CD4-positive, alpha-beta T cell (primary cell): ENCODE measurements at places on chromosomes 16 and 17.

GRCh38 chr17:81794509-81794908 is 9.4 kb upstream of the GCGR start:
- no peak overlapping the region for H3K4me3 ChIP-seq
- H3K4me1 ChIP-seq, result no peaks in the 10 kb centered on the region
- H3K36me3 ChIP-seq, result no peaks in the 10 kb centered on the region
- DNase-seq, result no peak
- peaks cover 8% of the 10 kb centered on the region for H3K27me3 ChIP-seq

GRCh38 chr17:73968680-73969079 is 234.8 kb upstream of the RPL38 start:
- DNase-seq, result no peak
- H3K36me3 ChIP-seq, result no peaks in the 10 kb centered on the region
- no peaks in the 10 kb centered on the region for H3K4me1 ChIP-seq
- H3K27ac ChIP-seq, result no peak overlapping the region

GRCh38 chr16:14510939-14511799 is 118.9 kb downstream of the PARN start:
- H3K27ac ChIP-seq, result no peak overlapping the region
- no peak overlapping the region for H3K4me3 ChIP-seq
- H3K4me1 ChIP-seq, result no peaks in the 10 kb centered on the region

GRCh38 chr17:58693208-58693607 is 806 bp downstream of the RAD51C start:
- peaks cover 10% of the 10 kb centered on the region for H3K36me3 ChIP-seq
- no peak for DNase-seq
- H3K4me3 ChIP-seq, result peak overlapping the region; percentile 79
- peaks cover 13% of the 10 kb centered on the region for H3K4me1 ChIP-seq
- H3K27ac ChIP-seq, result peak overlapping the region; percentile 66

DNA sequence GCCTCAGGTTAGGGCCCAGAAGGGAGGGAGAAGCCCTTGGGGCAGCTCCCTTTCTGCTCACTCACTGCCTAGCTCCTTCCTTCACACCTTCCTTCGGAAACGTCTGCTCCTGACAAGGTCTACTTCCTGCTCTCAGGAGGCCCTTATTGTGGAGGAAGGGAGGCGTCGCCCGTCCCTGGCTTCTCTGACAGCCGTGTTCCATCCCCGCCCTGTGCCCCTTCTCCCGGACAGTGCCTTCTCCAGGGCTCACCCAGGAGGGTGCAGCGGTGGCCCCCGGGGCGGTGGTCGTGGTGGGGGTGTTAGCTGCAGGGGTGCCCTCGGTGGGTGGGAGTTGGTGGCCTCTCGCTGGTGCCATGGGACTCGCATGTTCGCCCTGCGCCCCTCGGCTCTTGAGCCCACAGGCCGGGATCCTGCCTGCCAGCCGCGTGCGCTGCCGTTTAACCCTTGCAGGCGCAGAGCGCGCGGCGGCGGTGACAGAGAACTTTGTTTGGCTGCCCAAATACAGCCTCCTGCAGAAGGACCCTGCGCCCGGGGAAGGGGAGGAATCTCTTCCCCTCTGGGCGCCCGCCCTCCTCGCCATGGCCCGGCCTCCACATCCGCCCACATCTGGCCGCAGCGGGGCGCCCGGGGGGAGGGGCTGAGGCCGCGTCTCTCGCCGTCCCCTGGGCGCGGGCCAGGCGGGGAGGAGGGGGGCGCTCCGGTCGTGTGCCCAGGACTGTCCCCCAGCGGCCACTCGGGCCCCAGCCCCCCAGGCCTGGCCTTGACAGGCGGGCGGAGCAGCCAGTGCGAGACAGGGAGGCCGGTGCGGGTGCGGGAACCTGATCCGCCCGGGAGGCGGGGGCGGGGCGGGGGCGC is 231.9 kb downstream of the SEC14L1 start:
- H3K4me3 ChIP-seq, result peak overlapping the region; percentile 100
- no peaks in the 10 kb centered on the region for H3K27me3 ChIP-seq
- H3K27ac ChIP-seq, result peak overlapping the region; percentile 60
- H3K4me1 ChIP-seq, result peaks cover 73% of the 10 kb centered on the region
- DNase-seq, result peak; percentile 76
- no peaks in the 10 kb centered on the region for H3K36me3 ChIP-seq

GRCh38 chr17:29958947-29959657 is 17.7 kb downstream of the EFCAB5 start:
- no peaks in the 10 kb centered on the region for H3K36me3 ChIP-seq
- H3K4me1 ChIP-seq, result no peaks in the 10 kb centered on the region
- H3K4me3 ChIP-seq, result no peak overlapping the region
- H3K27ac ChIP-seq, result no peak overlapping the region
- DNase-seq, result no peak
- no peaks in the 10 kb centered on the region for H3K27me3 ChIP-seq

DNA sequence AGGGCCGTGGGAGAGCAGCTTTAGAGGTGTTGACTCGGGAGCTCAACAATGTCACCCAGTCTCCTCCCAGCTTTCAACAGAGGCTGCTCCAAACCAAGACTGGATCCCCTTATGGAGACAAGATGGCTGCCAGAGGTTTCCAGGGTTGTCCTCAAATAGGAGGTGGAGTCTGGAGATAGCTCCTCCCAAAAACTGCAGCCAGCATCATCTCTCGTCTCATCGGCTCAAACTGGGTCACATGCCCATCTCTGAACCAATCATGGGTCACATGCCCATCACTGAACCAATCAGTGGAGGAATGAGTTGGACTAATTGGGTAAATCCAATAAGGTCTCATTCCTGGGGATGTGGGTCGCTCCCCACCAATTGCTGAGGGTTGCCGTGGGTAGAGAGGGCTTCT is 41.1 kb upstream of the C16orf82 start:
- H3K27ac ChIP-seq, result no peak overlapping the region
- DNase-seq, result no peak
- H3K36me3 ChIP-seq, result no peaks in the 10 kb centered on the region
- H3K4me3 ChIP-seq, result no peak overlapping the region
- no peaks in the 10 kb centered on the region for H3K4me1 ChIP-seq

DNA sequence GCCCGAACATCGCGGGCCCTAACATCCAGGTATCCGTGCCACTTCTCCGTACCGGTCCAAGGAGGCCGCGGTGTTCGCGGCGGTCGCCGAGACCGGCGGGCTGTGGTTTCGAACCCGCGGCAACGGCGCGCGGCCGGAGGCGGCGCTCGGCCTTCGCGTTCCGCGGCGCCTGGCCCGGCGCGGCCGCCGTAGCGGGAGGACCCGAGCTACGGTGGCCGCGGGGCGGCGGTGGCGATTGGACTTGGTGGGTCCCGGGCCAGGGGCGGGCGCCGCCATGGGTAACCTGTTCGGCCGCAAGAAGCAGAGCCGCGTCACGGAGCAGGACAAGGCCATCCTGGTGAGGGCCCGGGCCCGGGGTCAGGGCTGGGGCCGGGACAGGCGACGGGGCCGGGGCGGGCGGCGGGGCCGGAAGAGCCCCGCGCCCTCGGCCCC is at the start of gene CHMP6:
Gene CHMP6 (plus strand): TSS at position 197 of the 432 bp plus-strand sequence. CDS start 78 bp downstream, at position 275.
- H3K36me3 ChIP-seq, result peaks cover 21% of the 10 kb centered on the region
- peak; percentile 64 for DNase-seq
- peaks cover 43% of the 10 kb centered on the region for H3K4me1 ChIP-seq
- H3K27me3 ChIP-seq, result no peaks in the 10 kb centered on the region
- H3K27ac ChIP-seq, result peak within 1 kb of the TSS; percentile 41

DNA sequence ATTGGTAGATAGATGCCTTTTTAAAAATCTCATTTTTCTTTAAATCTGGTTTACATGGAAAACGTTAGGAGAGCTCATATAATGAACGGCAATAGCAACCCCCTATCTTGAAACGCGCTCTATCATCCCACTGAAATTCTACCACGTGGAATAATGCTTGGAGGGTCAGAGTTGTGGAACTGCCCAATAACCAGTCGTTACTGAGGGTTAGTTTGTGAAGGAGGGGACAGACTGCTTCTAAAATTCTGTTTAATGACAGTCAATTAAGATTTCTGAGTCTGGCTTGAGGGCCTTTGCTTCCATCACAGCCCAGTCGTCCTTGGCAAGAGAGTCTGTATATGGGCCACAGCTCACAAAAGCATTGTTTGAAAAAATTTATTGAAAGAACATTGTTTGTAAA is 482 bp downstream of the IRF8 start:
- no peaks in the 10 kb centered on the region for H3K36me3 ChIP-seq
- peak overlapping the region; percentile 65 for H3K4me3 ChIP-seq
- H3K27ac ChIP-seq, result no peak overlapping the region

DNA sequence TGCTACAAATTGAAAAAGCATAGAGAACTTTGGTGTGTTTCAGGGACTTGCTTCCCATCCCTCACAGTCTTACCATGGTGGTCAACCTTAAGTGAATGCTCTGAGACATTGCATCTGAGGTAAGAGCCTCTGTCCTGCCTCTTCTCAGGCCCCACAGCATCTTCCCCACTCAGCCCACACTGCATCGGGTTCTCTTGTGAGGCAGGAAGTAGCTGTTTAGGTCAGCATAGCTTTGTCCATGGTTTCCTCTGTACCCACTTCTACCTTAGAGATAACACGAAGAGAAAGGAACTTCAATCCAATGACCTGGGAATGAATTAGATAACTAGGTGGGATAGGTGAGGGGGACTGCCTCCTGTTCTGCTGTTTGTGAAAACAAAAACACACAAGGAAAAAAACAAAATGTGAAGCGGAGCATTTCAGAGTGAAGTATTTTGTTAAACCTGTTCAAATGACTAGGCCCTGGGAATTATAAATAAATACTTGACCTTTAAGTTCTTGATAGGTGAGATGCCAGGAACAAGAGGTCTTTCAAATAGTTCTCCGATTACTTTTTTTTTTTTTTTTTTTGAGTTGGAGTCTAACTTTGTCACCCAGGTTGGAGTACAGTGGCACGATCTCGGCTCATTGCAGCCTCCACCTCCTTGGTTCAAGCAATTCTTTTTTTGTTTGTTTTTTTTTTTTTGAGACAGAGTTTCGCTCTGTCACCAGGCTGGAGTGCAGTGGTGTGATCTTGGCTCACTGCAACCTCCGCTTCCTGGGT is 17.7 kb downstream of the SOCS7 start:
- no peak overlapping the region for H3K27ac ChIP-seq
- DNase-seq, result no peak
- no peaks in the 10 kb centered on the region for H3K4me1 ChIP-seq
- H3K4me3 ChIP-seq, result no peak overlapping the region
- peaks cover 50% of the 10 kb centered on the region for H3K36me3 ChIP-seq

GRCh38 chr17:55811536-55811935 is 60.7 kb downstream of the PCTP start:
- no peak for DNase-seq
- no peak overlapping the region for H3K27ac ChIP-seq
- no peaks in the 10 kb centered on the region for H3K36me3 ChIP-seq
- H3K4me3 ChIP-seq, result no peak overlapping the region
- no peaks in the 10 kb centered on the region for H3K4me1 ChIP-seq

DNA sequence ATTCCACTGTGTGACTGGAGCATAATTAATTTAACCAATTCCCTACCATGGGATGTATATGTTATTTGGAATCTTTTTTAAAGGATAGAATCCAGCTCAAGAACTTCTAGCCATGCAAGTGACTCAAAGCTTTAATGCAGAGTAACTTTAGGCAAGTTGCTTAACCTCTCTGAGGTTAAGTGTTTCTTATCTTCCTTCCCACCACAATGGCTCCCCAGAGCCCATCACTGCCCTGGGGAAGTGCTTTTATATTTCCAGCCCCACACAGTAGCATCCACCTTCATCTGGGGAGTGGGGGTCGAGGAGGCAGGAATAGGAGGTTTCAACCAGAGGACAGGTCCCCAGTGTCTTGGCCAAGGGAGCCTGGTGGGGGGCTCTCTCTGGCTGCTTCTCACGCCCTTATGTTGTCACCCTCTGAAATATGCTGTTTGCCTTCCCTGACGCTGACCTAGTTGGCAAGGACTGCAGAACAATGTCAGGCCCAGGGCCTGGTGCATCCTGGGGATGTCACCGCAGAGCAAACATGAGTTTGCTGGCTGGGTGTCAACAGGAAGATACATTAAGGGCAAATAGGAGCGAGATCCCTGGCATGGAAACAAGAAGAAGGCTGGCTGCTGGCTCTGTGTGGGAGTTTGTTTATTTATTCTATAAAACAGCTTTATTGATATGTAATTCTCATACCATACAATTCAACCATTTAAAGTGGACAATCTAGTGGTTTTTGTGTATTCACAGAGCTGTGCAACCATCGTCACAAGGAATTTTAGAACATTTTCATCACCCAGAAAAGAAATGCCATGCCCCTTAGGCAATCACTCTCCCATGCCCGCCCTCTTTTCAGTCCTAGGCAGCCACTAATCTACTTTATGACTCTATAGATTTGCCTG is 46.6 kb upstream of the WSB1 start:
- H3K36me3 ChIP-seq, result no peaks in the 10 kb centered on the region
- no peaks in the 10 kb centered on the region for H3K27me3 ChIP-seq
- no peak for DNase-seq
- no peak overlapping the region for H3K27ac ChIP-seq

GRCh38 chr16:78227855-78228254 is 128.4 kb downstream of the WWOX start:
- H3K27me3 ChIP-seq, result no peaks in the 10 kb centered on the region
- no peak for DNase-seq
- H3K36me3 ChIP-seq, result no peaks in the 10 kb centered on the region
- H3K4me3 ChIP-seq, result no peak overlapping the region
- H3K27ac ChIP-seq, result no peak overlapping the region
- no peaks in the 10 kb centered on the region for H3K4me1 ChIP-seq

- no peak overlapping the region for H3K27ac ChIP-seq
- H3K27me3 ChIP-seq, result no peaks in the 10 kb centered on the region
These were observed 597.9 kb downstream of the KCNJ2 start for GRCh38 chr17:70767102-70767701.

DNA sequence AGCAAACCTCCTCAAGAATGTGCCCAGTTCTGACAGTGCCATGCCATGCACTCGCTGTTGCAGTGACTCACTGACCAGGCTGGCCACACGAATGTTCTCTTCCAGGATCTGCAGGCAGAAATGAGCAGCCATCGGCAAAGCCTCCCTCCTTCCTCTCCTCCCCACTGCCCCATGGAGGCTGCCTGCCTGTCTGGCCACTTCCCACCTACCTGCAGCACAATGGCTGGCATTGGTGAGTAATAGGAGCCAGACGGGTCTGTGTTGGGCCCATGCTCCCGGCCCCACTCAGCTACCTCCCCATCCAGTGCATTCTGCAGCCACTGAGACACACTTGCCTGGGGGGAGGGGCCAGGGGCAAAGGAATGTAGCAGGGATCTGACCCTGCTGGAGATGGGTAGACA is 2.8 kb upstream of the MATCAP1 start:
- no peaks in the 10 kb centered on the region for H3K27me3 ChIP-seq
- H3K36me3 ChIP-seq, result no peaks in the 10 kb centered on the region
- H3K27ac ChIP-seq, result no peak overlapping the region
- DNase-seq, result no peak
